ENCODE measurements at places on chromosomes 2 and 18. TPM values are rescaled to one million over a fixed set of nuclear protein-coding genes. Genes with fewer than 3 reads are reported as not detected.
A peak's percentile ranks its signal among the peaks of the same experiment; 100 is the strongest.

GRCh38 chr2:227783404-227784138 lies 30.1 kb upstream of the CCL20 start:
- DNase-seq: no peak

DNA sequence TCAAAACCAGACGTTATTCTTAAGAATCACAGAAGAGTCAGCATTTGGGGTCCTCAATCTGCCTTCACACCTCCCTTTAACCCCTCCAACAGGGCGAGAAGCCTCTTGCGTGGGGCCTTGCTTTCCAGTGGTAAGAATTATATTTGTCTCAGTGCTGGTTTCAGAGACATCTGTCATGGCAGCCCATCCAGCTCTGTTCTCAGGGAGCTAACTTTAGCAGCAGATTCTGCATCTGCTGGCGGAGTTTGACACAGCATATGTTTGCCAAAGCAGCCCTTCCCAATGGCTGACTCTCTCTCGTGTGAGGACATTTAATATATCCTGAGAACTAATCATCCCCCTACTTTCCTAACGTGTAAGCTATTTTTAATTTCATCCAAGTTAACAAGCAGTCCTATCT lies 91.5 kb upstream of the BCL11A start:
- DNase-seq: peak; percentile 41

DNA sequence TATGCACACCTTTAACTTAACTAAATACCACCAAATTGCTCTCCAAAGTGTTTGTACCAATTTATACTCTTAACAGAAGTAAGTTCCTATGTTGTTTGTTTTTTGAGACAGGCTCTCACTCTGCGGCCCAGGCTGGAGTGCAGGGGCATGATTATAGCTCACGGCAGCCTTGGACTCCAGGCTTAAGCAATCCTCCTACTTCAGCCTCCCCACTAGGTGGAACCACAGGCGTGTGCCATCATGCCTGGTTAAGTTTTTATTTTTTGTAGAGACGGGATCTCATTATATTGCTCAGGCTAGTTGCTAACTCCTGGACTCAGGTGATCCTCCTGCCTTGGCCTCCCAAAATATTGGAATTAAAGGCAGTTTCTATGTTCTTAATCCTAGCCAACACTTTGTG lies 13.1 kb upstream of the NAB1 start:
- no peak for DNase-seq

- no peak for DNase-seq
Observed at GRCh38 chr18:58280191-58280590, 236.2 kb downstream of the NEDD4L start.

DNA sequence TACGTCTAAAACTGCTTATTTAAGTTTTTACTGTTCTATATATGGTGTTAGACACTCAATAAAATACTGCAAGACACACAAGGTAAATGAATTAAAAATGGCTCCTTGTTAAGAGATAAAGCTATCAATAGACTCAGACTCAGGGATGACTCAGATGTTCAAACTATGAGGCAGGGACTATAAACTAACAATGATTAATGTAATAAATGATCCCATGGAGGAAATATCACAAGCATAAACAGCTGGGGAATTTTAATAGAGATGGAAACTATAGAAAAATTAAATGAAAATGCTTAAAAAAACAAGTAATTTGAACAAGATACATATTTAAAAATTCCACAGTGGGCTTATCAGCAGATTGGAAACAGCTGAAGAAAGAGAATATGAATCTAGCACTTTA lies 650.8 kb downstream of the DCDC2C start:
- no peak for DNase-seq

DNA sequence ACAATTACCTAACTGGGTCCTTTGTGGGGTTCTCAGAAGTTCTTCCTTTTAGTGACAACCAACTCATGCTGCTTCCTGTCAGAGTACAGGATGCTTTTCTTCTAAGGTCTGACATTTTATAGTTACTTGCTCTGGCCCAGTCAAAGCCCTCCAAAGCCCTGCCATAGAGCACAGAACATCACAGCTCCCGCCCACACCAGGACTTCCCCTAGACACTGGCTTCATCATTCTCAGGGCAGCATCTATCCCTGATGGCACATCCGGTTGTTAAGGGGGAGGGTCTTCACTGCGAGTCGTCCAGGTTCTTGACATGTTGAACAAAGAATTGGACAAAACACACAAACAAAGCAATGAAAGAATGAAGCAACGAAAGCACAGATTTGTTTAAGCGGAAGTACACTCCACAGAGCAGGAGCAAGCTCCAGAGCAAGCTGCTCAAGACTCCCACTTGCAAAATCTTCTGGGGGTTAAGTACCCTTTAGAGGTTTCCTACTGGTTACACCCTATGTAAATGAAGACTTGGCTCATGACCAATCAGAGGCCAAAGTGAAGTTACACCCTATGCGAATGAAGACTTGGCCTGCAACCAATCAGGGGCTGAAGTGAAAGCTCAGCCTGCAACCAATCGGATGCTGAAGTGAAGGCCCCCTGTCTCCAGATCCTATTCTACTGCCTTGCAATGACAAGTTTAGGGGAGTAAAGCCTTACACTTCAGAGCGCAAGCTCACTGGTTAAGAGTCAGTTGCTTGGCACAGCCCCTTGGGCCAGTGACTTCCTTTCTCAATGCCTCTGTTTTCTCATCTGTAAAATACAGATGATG lies 79.0 kb downstream of the HDAC4 start:
- DNase-seq: no peak

DNA sequence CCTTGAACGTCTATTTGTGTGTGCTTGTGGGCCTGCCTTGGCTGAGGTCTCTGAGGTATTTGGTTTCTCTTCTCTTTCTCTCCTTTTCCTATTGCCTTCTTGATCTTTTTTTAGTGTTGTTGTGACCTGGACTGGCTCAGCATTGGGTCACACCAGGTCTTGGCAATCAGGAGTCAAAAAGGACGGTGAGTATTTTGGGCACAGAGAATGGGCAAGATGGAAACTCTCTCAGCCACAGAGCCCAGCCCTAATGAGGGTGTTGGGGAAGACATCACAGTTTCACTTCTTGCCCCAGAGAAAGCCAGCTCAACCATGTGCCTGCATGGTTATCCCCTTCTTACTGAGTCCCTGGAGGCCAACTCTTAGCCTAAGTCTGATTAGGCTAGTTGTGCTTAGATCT lies 13.7 kb upstream of the INO80C start:
- no peak for DNase-seq

- DNase-seq: no peak
Observed at GRCh38 chr2:239674101-239674980, 273.5 kb upstream of the HDAC4 start.

DNA sequence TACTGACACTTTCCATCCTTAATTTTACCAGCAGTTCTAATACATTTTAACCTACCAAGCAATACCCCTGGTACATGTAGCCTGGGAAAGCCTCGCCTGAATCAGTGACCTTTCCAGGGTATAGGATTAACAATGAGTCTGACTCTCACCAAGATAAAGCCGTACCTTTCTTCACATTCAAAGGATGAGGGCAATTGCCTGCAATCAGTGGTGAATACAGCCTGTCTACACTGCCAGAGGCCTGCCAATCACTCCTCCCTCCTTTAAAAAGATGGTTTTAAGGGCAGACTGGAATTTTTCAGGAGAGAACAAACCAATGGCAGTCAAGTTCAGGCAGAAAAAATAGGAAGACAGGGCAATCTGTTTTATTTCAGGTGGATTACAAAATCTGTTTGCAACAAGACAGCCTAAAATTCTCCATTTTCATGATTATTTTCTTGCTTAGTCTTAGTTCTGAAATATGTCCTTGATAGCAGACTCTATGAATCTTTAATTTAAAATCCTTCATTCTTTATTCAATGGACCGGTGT lies 4.8 kb downstream of the EPHA4 start:
- DNase-seq: no peak

GRCh38 chr18:48161911-48162698 lies 231.6 kb upstream of the SMAD2 start:
- no peak for DNase-seq

GRCh38 chr2:15782009-15782751 lies 158.2 kb upstream of the MYCN start:
- DNase-seq: no peak

DNA sequence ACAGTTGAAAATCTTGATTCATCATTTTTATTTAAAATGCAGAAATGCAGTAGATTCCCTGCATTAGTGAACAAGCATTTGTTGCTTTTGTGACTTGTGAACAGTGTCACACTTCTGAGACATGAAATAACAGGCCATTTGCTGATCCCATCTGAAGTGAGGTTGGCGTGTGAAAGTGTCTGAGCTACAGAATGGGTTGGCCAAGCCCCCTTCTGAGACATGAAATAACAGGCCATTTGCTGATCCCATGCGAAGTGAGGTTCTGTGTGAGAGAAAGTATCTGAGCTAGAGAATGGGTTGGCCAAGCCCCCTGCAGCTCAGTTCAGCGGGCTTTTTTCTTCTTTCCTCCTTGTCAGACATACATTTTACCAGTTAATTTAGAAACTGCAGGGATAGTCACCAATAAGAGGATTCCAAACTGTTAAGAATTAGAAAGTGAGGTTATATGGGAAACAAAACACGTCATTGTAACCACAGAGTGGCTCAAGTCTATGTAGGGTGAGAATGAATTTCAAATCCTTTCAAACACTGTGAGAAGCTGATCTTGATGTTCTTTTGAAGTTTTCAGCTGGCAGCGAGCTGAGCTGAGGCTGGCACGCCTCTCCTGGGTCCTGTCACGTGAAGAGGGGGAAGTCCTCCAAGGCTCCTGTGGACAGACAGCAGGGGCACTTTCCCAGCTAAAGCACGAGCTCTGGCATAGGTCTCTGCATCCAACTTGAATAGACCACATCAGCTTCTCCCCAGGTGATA lies 339.2 kb upstream of the SALL3 start:
- no peak for DNase-seq

GRCh38 chr18:79389689-79390088 lies 6.0 kb upstream of the NFATC1 start:
- no peak for DNase-seq

DNA sequence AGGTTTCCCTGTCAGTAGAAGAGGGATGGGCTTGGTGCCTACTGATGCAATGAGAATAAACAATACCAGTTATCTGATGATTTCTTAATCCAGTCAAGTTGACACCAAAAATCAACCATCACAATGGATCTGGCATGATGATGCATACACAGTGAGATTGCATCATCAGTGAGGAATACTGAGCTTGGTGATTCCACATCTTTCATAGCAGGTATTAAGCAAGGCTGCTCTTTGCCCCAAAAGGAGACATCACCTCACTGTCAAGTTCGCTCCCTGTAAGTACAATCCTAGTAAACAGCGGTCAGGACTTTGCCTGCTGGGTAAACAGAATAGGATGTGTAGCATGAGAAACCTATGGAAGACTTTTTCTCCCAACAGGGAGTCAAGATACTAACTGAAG lies 282.7 kb upstream of the CDH2 start:
- DNase-seq: no peak

DNA sequence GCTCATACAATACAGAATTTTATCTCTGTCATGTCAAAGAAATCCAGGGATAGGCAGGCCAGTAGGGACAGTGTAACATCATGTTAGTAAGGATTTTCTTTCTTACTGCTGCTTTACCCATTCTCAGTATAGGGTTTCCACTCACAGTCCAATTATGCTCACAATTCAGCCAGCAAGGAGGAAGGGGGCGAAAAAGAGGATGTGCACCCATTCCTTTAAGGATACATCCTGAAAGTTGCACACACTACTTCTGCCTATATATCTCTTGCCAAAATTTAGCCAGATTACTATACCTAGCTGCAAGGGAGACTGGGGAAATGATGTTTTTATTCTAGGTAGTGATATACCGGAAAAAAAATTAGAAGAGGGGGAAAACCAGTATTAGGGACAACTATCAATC lies 66.1 kb downstream of the BAZ2B start:
- no peak for DNase-seq

DNA sequence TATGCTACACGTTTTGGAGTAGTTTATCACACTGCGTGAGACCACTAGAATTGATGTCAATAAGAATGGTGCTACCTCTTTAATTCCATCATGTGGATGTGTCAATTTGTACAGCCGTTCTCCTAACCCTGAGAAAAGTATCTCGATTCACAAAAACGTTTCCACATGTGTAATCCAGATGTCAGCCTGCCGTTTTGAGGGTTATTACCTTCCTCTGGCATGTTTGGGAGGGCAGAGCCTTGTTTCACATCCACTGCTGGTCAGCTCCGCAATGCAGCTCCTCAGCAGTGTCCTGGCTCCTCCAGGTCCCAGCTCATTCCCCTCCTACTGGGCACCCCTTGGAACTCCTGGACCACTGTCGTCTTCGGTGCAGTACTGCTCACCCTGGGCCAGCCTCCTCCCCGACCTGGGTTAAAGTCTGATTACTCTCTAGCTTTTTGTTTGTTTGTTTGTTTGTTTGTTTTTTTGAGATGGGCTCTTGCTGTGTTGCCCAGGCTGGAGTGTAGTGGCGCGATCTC lies 34.6 kb downstream of the COPS7B start:
- DNase-seq: no peak

DNA sequence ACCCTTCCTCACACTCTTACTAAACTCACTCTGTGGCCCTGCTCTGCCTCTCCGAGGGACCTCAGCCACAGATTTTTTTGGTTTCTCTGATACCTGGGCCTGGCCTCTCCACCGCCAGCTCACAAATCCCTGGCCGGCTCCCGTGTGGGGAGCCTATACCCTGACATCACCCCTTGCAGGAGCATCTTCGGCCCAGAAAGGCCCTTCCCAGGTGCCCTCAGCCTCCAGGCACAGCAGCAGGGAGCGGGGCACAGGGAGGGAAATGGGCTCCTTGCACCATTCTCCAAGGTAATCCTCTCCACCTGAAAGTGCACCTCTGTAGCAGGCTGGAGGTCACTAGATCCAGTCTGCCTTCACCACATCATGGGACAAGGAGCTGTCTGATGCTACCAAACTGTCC lies 43.2 kb downstream of the CRACDL start:
- no peak for DNase-seq

- DNase-seq: no peak
Observed at GRCh38 chr2:102950371-102950946, 188.6 kb downstream of the TMEM182 start.

GRCh38 chr2:206530727-206531126 lies 87.4 kb downstream of the ADAM23 start:
- no peak for DNase-seq

GRCh38 chr2:64506686-64507085 lies 17.4 kb upstream of the AFTPH start:
- no peak for DNase-seq

GRCh38 chr2:51516667-51517066 lies 484.7 kb upstream of the NRXN1 start:
- DNase-seq: no peak

KIAA2012 gene
- 0.10 TPM for total RNA-seq

VAMP5 gene
- 8.9 TPM for total RNA-seq

CDH19 gene
- total RNA-seq: 4.5 TPM

CCDC102B gene
- 54.6 TPM for total RNA-seq

VWA3B gene
- total RNA-seq: not detected

IL36A gene
- total RNA-seq: not detected

RAB17 gene
- 0.59 TPM for total RNA-seq

POTEE gene
- total RNA-seq: not detected

CD302 gene
- 27.5 TPM for total RNA-seq

AKAIN1 gene
- total RNA-seq: not detected
